ENCODE measurements at places on chromosomes 3 and 15. TPM values are rescaled to one million over a fixed set of nuclear protein-coding genes. Genes with fewer than 3 reads are reported as not detected.

GRCh38 chr3:51371943-51372557 lies 13.0 kb upstream of the MANF start:
- no peak for DNase-seq

GRCh38 chr3:79414806-79415205 lies 353.0 kb downstream of the ROBO1 start:
- DNase-seq, result no peak

DNA sequence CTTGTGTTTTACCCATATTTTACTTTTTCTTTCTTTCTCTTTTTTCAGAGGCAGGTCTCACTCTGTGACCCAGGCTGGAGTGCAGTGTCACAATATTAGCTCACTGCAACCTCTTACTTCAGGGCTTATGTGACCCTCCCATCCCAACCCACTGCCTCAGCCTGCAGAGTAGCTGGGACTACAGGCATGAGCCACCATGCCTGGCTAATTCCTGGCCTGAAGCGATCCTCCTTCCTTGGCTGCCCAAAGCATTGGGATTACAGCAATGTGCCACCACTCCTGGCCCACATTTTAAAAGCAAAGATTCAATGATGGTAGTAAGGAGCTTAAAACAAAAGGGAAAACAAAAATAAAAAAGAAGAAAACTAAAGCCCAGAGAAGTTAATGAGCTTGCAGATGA lies 11.1 kb upstream of the CDV3 start:
- DNase-seq, result no peak

- no peak for DNase-seq
These were observed 8.3 kb downstream of the BDH1 start for GRCh38 chr3:197547306-197548011.

DNA sequence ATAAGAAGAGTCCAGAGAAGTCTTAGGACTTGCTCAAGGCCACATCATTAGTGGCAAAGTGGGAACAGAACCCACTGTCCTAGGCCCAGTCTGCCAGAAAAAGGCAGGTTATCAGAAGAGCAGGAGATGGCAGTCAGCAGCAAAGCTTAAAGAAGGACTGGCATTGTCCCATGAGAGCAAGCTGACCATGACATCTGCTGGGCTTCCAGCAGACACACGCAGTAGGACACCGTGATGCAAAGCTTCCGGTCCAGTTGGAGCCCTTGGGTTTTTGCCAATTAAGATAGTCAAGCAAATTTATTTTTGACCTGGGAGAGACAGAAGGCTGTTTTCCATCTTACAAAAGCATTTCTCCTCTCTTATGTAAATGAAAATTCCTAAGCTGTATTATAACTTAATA lies 42.1 kb downstream of the ZBTB38 start:
- DNase-seq, result no peak

DNA sequence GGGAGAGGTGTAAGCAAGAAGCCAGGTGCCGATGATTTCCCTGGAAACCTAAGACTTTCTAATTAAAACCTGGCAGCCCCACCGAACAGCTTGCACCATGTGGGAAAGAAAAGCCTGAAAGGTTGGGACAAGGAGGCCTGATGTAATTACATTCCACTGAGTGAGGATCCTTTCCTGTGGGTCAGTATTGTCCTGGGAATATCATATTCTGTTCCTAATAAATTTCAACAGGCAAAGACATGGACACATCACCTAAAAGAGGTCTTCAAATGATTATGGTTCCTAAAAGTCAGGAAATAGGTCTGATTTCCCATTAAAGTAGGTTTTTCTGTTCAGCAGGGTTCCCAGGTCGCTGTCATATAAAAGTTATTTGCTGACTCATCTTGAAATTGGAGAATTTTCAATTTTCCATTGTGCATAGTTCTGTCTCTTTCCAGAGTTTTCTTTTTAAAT lies 58.5 kb downstream of the DUT start:
- DNase-seq, result no peak

GRCh38 chr3:3800685-3801493 lies 1.7 kb downstream of the LRRN1 start:
- no peak for DNase-seq

DNA sequence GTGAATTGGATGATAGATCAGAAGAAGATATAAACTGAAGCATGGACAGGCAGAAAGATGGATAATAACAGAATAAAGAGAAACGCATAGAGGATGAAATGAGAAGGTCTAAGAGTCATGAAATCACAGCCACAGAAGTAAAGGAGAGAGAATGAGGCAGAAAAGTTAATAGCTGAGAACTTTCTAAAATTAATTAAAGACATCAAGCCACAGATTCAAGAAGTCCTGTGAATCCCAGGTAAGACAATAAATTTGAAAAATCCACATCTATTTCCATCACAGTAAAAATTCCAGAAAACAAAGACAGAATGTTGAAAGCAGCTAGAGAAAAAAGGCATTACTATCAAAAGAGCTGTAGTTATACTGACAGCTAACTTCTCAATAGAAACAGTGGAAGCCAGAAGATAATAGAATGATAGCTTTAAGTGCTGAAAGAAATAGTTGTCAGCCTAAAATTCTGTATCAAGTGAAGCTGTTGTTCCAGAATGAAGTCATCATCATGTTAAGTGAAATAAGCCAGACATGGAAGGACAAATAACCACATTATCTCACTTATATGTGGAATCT lies 12.0 kb downstream of the ACVR2B start:
- DNase-seq, result no peak

GRCh38 chr3:184472723-184473428 lies 88.7 kb upstream of the EPHB3 start:
- no peak for DNase-seq

DNA sequence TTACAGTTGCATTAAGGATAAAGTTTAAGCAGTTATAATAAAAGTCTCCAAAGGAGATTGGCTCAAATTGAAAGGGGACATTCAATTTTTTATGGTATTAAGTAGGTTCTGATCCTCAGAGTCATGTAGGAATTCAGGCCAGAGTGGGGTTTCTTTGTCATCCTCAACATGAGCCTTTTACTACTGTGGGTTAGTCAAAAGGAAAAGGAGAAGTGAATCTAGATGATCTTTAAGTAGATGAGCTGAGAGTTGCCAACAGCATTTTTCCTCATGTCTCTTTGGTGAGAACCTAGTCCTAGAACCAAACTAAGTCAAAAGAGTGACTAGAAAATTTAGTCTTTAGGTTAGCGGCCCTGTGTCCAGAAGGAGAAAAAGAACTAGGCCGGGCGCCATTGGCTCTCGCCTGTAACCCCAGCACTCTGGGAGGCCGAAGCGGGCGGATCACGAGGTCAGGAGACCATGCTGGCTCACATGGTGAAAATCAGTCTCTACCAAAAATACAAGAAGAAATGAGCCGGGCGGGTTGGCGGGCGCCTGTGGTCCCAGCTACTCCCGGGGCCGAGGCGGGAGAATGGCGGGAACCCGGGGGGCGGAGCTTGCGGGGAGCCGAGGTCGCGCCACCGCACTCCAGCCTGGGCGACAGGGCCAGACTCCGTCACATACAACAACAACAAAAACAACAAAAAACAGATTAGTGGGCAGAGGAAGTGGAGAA lies 4.2 kb upstream of the CHL1 start:
- no peak for DNase-seq

DNA sequence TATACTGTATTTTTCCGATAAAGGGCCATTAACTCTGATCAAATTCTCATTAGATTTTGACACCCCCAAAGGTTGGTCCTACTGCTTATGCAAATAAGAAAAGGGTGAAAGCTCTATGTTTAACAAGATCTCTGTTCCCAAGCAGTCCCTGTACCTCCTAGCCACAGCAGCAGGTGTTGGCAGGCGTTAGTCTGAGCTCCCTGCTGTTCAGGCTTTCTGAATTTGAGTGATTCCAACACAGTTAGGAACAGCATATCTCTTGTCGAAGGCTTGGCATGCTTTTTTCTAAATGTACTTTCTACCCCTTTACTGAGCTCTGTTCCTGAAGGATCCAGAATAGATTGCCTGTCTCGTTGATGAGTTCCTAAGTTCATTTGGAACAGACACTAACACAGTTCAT lies 42.3 kb downstream of the MITF start:
- DNase-seq, result no peak

- no peak for DNase-seq
These were observed 6.3 kb upstream of the BHLHE40 start for GRCh38 chr3:4972652-4973643.

DNA sequence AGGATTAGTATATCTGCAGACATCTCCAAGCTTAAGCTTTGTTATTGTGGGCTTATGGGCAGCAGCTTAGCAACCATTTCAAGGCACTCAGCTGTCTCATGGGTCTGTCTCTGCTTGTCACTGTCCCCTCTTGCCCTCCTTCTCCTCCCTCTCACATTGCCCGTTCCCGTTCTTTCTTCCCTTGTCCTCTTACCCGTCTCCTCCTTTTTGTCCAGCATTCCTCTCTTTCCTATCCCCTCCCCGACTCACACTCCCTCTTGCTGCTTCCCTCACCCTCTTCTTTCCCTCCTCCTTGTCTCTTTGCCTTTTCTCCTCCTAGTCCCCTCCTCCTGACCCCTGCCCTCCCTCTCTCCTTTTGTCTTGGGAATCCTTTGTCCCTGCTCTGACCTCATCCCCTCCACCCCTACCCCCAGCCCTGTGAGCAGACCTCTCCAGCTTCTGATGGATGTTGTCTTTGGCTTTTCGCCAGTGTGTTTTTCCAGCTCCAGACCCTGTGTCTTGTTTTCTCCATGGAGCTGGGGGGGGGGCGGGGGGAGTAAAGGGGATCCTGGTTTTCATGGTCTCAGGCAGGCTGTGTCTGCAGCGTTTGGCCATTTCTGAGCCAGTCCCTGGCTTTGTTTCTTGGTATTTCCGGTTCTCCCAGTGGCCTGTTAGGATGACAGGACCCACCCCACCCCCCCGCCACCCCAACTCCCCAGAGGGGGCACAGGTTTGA lies 47.9 kb upstream of the TRAK1 start:
- no peak for DNase-seq

C15orf39 gene
- 33.3 TPM for total RNA-seq

EPB42 gene
- not detected for total RNA-seq

SLC7A14 gene
- not detected for total RNA-seq

VPS39 gene
- 57.2 TPM for total RNA-seq

SORD gene
- 29.6 TPM for total RNA-seq

PLSCR5 gene
- not detected for total RNA-seq

All from esophagus squamous epithelium (tissue), 5 donors.